ENCODE measurements at places on chromosomes 3 and 15. TPM values are rescaled to one million over a fixed set of nuclear protein-coding genes. Genes with fewer than 3 reads are reported as not detected.

- no peak overlapping the region for H3K27ac ChIP-seq
- no peaks in the 10 kb centered on the region for H3K27me3 ChIP-seq
- no peak overlapping the region for H3K4me3 ChIP-seq
- no peaks in the 10 kb centered on the region for H3K4me1 ChIP-seq
- H3K36me3 ChIP-seq, result no peaks in the 10 kb centered on the region
Measured at GRCh38 chr15:69679623-69680228, 227.1 kb downstream of the RPLP1 start.

C3orf70 gene
- 11.2 TPM for total RNA-seq

DNA sequence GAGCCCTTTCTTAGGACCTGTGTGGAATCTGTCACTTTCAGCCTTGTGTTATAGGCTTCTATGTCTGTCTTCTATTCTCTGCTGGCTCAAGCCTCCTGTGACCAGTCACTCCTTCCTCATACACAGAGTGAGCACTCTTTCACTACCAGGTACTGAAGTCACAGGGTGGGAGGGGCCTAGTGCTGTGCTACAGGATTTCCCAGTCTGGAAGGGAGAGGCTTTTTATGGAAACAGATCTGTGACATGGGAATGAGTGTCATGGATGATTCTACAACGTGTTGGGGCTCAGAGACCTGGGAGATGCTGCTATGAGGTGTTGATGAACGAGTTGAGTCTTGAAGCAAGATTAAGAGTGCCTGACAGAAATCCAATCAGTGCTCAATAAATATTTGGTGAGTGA lies 100.5 kb downstream of the PDCD6IP start:
- H3K27ac ChIP-seq, result no peak overlapping the region
- no peaks in the 10 kb centered on the region for H3K4me1 ChIP-seq
- H3K36me3 ChIP-seq, result no peaks in the 10 kb centered on the region
- H3K4me3 ChIP-seq, result no peak overlapping the region
- no peaks in the 10 kb centered on the region for H3K27me3 ChIP-seq

IGSF10 gene
- total RNA-seq, result 2.6 TPM

HDAC11 gene
- 10.9 TPM for total RNA-seq

GRCh38 chr3:110579840-110580550 lies 491.6 kb upstream of the NECTIN3 start:
- H3K4me3 ChIP-seq, result no peak overlapping the region
- H3K27ac ChIP-seq, result no peak overlapping the region
- no peaks in the 10 kb centered on the region for H3K36me3 ChIP-seq
- DNase-seq, result no peak

MYZAP gene
- total RNA-seq, result 4.3 TPM

DNA sequence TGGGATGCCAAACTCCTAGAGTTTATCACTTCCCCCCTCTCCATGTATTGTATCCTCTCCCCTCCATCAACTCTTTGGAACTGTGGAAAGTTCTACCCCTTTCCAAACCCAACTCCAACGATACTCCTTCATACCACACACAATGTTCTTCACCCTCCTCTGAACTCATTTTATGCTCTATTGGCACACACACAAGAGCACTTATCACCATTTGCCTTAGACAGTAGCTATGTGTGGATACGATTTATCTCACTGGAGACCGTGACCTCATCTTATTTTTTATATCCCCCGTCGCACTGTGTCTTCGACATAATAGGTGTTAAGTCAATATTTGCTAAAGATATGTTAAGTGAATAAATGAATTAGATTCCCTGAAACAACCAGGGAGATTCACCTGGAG lies 316.5 kb upstream of the PROK2 start:
- no peak overlapping the region for H3K4me3 ChIP-seq
- no peak overlapping the region for H3K27ac ChIP-seq
- DNase-seq, result no peak
- H3K27me3 ChIP-seq, result no peaks in the 10 kb centered on the region
- no peaks in the 10 kb centered on the region for H3K36me3 ChIP-seq
- no peaks in the 10 kb centered on the region for H3K4me1 ChIP-seq

- H3K27ac ChIP-seq, result no peak overlapping the region
- H3K27me3 ChIP-seq, result no peaks in the 10 kb centered on the region
- DNase-seq, result no peak
- no peak overlapping the region for H3K4me3 ChIP-seq
- H3K36me3 ChIP-seq, result no peaks in the 10 kb centered on the region
Measured at GRCh38 chr3:83002869-83003445, 1241.5 kb upstream of the GBE1 start.

DNA sequence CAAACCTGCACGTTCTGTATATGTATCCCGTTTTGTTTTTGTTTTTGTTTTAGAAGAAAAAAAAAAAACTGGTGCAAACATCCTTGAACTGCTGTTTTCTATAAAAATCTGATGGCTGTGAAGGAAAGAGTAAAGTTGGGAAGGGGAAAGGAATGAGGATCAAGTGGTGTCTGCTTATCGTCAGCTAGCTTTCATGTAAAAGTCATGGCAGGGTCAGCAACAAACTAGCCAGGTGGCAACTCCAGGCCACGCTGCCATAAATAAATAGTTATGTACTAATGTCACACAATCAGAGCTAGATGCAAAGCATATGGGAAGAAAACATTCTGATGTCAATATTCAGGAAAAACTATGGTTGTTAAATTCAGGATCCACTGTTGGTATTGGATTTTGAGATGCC lies 2.3 kb upstream of the CDIN1 start:
- H3K4me1 ChIP-seq, result peaks cover 8% of the 10 kb centered on the region
- DNase-seq, result no peak
- no peaks in the 10 kb centered on the region for H3K27me3 ChIP-seq
- H3K36me3 ChIP-seq, result no peaks in the 10 kb centered on the region
- H3K27ac ChIP-seq, result no peak overlapping the region

DNA sequence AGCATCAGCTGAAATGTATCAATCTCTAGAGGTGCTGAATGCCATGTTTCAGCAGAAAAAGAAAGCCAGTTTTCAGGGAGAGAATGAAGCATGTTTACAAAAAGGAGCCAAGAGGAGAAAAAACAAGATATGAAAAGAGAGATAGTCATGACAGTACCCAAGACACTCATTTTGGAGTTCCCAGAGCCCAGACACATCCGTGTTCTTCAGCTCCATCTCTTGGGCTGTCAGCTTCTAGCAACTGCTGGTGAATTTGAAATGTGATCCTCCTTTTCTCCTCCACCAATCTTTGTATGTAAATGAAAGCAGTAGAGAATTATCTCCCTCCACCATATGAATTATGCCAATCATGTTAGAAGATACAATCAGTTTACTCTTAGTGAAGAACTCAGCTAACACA lies 93.0 kb upstream of the SLC25A36 start:
- H3K27ac ChIP-seq, result no peak overlapping the region
- H3K4me3 ChIP-seq, result no peak overlapping the region
- no peaks in the 10 kb centered on the region for H3K36me3 ChIP-seq
- DNase-seq, result no peak
- no peaks in the 10 kb centered on the region for H3K4me1 ChIP-seq

GRCh38 chr15:65028338-65028737 lies 1.1 kb downstream of the MTFMT start:
- no peaks in the 10 kb centered on the region for H3K27me3 ChIP-seq
- DNase-seq, result no peak
- peaks cover 17% of the 10 kb centered on the region for H3K4me1 ChIP-seq

NRG4 gene
- total RNA-seq, result 0.95 TPM

DNA sequence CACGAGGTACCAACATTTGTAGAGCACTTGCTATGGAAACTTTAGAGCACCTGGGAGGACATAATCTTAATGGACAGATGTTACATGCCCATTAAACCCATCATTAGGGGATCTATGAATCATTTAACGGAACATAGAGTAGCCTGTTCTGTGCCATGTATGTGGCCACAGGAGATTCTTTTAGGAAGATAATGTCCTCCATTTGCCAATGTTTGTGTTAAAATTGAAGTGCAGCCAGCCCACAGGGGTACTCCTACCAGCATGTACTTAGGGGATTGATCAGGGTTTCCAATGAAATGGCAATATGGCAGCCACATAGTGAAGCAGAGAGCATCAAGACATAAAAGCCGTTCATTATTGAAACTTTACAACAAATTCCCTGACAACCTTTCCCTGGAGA lies 70.7 kb downstream of the TNIK start:
- H3K36me3 ChIP-seq, result no peaks in the 10 kb centered on the region
- no peak overlapping the region for H3K4me3 ChIP-seq
- H3K27me3 ChIP-seq, result no peaks in the 10 kb centered on the region

NMB gene
- total RNA-seq, result 7.5 TPM

GRCh38 chr15:40830884-40831283 lies 2.4 kb upstream of the PPP1R14D start:
- H3K27ac ChIP-seq, result no peak overlapping the region
- no peaks in the 10 kb centered on the region for H3K27me3 ChIP-seq
- no peak overlapping the region for H3K4me3 ChIP-seq
- peaks cover 34% of the 10 kb centered on the region for H3K4me1 ChIP-seq
- H3K36me3 ChIP-seq, result no peaks in the 10 kb centered on the region

DAG1 gene
- total RNA-seq, result 177 TPM

RLBP1 gene
- total RNA-seq, result not detected

DNA sequence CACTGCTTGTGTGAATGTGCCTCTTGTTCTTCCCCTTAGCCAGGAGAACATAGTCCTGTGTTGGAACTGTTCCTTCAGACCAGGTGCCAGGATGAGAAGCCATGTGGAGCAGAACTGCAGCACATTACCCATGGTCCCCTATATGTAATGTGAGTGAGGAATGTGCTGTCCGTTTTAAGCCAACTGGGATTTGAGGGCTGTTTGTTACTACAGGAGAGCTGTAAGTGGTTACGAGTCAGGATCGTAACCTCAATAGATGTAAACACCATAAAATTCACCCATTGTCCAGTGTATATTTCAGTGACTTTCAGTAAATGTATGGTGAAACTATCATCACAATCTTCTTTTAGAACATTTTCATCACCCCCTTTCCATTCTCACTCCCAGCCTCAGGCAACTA lies 10.1 kb upstream of the SCAP start:
- no peak overlapping the region for H3K27ac ChIP-seq
- no peaks in the 10 kb centered on the region for H3K27me3 ChIP-seq

NDN gene
- total RNA-seq, result not detected

- no peak for DNase-seq
- H3K27ac ChIP-seq, result no peak overlapping the region
- no peaks in the 10 kb centered on the region for H3K27me3 ChIP-seq
- no peak overlapping the region for H3K4me3 ChIP-seq
- H3K4me1 ChIP-seq, result no peaks in the 10 kb centered on the region
Measured at GRCh38 chr3:106943071-106943470, 434.2 kb upstream of the CCDC54 start.

GRCh38 chr3:140499114-140499757 lies 178.6 kb upstream of the TRIM42 start:
- peak; percentile 10 for DNase-seq
- H3K4me1 ChIP-seq, result no peaks in the 10 kb centered on the region
- H3K27me3 ChIP-seq, result no peaks in the 10 kb centered on the region
- H3K4me3 ChIP-seq, result no peak overlapping the region
- no peaks in the 10 kb centered on the region for H3K36me3 ChIP-seq

PGBD4 gene
- 1.5 TPM for total RNA-seq

DNA sequence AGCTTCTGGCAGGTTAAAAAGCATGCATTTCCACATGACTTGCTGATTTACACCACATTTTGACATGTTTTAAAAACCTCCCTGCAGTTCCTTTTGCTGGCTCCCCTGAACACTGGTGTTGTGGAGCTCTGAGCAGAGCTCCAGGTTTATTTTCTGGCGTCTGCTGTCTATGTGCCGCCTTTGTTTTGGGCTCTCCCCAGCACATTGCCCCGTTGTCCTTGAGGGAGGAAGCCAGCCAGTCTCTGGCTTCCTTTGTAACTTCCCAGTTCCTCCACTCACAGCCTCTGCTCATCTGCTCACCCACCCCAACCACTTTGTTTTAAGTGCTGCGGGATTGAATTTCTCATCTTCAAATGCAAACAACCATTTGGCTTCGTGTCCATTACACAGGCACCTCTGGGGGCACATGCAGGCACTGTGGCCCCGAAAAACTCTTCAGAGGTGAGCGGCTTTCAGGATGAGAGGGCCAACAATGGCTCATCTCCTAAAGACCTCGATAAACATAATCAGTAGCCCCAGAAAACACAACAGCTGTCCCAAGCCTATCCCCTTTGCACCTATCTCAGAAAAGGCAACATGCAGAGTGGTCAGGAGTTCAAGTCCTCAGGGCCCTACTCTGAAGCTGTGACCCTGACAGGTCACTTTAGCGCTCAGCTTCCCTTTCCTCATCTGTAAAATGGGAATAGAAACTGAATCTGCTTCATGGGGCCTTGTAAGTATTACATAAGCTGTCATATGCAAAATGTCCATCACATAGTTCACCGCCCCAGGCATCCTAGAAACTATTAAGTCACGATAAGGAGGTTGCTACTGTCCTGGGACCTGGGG lies 1.3 kb upstream of the MEF2A start:
- no peak overlapping the region for H3K27ac ChIP-seq
- no peak for DNase-seq
- no peaks in the 10 kb centered on the region for H3K4me1 ChIP-seq
- H3K27me3 ChIP-seq, result no peaks in the 10 kb centered on the region
- peak overlapping the region; percentile 65 for H3K4me3 ChIP-seq

GRCh38 chr3:156770699-156771414 lies 55.3 kb upstream of the LEKR1 start:
- DNase-seq, result no peak

- no peak for DNase-seq
- no peak overlapping the region for H3K4me3 ChIP-seq
- H3K36me3 ChIP-seq, result no peaks in the 10 kb centered on the region
- no peaks in the 10 kb centered on the region for H3K4me1 ChIP-seq
- H3K27me3 ChIP-seq, result no peaks in the 10 kb centered on the region
Measured at GRCh38 chr3:12188681-12189287, 30.1 kb upstream of the TIMP4 start.

GRCh38 chr3:192215-192929 lies 4.2 kb upstream of the CHL1 start:
- H3K27ac ChIP-seq, result no peak overlapping the region
- no peak overlapping the region for H3K4me3 ChIP-seq
- H3K4me1 ChIP-seq, result no peaks in the 10 kb centered on the region
- no peak for DNase-seq
- H3K27me3 ChIP-seq, result no peaks in the 10 kb centered on the region
- no peaks in the 10 kb centered on the region for H3K36me3 ChIP-seq

DNASE1L3 gene
- total RNA-seq, result not detected

DNA sequence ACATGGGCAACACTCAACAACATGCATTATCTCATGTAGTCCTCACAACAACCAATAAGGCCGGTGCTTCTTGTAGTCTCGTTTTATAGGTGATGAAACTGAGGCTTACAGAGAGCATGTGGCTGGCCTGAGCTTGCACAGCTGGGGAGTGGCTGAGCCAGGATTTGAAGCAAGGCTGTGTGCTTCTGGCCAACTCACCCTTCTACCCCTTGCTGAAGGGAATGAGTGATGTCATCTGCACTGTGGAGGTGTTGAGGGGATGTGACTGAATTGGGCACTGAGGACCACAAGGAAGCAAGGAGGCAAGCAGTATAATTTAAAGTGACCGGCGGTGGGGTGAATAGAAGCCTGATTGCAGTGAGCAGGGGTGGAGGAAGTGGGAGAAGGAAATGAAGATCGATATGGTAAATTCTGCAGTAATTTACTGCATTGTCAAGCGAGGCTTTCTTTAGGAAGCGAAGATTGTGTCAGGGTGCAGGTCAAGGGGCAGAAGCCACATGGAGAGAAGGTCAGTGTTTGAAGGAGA lies 62.3 kb downstream of the MINAR1 start:
- no peaks in the 10 kb centered on the region for H3K4me1 ChIP-seq
- no peak for DNase-seq
- no peaks in the 10 kb centered on the region for H3K36me3 ChIP-seq
- H3K27ac ChIP-seq, result no peak overlapping the region
- H3K27me3 ChIP-seq, result no peaks in the 10 kb centered on the region
- H3K4me3 ChIP-seq, result no peak overlapping the region

Data from Caco-2 (cell line).